ENCODE measurements at places on chromosomes 11 and 22.

DNA sequence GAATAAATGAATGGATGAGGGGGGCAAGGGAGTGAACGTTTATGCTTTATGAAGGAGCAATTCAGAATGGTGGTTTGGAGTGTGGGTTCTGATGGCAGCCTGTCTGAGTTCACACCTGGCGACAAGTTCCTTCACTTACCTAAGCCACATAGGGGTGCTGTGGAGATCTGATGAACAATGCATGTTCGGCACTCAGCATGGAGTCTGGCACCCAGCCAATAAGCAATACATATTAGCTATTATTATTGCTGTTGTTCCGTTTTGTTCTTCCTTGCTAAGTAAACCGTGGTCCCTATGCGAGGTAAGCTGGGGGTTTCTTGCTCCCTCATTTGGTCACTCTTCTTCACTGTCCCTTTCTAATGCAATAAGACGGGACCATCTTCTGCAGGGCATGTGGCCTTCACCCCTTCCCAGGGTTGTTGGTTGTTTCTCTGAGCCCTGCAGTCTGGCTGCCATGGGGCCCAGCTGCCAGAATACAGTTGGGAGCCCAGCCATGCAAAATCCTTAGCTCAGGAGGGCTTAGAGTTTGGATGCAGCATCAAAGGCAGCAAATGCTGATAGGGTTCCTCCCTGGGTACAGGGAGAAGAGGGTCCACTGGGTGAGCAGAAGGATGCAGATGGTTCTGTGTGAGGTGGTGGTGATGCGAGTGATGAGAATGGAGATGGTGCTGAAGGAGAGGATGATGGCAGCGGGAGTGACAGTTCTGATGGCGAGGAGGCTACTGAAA lies 6.4 kb upstream of the PKNOX2 start:
- DNase-seq: no peak

- DNase-seq: no peak
Measured at GRCh38 chr11:26229257-26229656, 102.7 kb upstream of the ANO3 start.

- no peak for DNase-seq
Measured at GRCh38 chr11:15704064-15704463, 589.3 kb downstream of the INSC start.

- DNase-seq: no peak
Measured at GRCh38 chr11:57135020-57135751, 46.6 kb upstream of the LRRC55 start.

DNA sequence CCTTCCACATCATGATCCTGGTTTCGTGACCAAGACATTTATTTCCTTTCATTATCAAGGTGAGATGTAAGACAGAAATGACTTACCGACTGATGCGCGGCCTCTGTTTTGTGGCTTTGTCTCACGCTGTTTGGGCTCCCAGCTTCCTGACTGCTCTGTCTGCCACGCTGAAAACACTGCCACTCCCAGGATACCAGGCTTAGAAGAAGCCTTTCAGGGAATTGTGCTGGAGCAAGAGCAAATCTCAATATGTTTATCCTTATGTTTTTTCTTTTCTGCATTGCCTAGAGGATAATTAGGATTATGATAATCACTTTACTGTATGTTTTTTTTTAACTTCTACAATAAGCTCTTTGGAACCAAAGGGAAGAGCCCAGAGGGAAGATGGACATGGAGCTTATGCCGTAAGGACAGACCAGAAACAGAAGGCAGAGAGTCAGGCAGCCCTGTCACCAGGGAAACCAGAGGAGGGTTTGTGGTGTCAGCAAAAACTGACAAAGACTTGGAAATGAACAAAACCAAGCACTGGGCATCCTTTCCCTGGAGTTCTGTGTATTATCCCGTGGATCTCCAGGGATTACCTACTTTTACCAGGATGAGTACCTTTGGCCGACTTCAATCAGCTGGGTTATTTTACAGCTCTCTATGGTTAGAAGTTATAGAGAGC lies 68.2 kb upstream of the ISX start:
- no peak for DNase-seq

DNA sequence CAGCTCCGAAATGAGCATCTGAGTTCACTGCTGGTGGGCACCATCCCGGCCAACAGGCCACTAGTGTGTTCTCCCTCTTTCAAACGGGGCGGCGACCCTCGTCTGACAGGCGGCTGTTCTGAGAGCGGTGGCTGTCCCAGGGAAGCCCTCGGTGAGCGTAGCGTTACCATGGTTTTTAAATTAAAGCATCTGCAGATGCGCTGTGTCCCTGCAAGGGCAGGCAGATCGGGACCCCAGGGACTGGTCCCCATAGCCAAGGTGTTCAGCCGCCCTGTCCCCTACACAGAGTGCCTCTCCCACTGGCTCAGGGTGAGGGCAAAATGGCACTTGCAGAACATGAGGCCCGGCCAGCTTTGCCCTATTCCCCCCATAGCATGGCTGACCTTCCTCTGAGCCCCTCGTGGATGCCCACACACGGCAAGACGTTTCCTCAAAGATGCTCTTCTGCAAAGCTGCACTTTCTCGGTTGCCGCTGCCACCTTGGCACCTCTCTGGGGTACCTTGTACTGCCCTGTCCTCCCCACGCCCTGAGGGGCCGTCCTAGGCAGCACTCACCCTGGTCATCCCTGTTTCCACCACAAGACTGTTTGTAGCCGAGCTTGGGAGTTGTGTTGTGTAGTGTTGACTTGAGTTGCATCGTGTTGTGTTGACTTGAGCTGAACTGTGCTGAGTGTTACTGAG lies 51.9 kb upstream of the KCNQ1OT1 start:
- no peak for DNase-seq

- no peak for DNase-seq
Measured at GRCh38 chr11:85385547-85385946, 241.6 kb downstream of the DLG2 start.

DNA sequence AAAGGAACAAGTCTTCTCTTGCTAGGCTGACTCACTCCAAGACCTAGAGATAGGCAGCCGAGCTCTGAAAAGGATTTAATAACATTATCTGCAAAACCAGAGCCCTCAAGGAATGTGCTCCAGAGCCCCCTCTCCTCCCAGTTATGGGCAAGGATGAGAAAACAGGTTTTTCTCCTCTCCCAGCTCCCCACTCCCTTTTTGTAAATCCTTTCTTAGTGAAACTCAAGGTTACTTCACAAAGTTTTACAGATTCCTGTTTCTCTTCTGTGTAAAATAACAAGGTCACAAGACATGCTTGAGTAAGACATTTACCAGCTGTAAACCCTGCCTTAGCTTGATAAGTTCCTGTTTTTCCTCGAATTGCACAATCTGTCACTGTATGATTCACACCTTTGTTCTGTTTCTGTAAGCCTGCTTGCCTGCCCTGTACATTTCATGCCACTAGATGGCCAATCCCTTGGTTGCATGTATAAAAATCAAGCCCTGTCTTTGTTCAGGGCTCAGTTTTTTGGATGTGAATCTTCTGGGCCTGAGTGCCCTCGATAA lies 489.4 kb downstream of the KCNA4 start:
- DNase-seq: no peak

- DNase-seq: no peak
Measured at GRCh38 chr11:34423300-34423699, 15.4 kb upstream of the CAT start.

DNA sequence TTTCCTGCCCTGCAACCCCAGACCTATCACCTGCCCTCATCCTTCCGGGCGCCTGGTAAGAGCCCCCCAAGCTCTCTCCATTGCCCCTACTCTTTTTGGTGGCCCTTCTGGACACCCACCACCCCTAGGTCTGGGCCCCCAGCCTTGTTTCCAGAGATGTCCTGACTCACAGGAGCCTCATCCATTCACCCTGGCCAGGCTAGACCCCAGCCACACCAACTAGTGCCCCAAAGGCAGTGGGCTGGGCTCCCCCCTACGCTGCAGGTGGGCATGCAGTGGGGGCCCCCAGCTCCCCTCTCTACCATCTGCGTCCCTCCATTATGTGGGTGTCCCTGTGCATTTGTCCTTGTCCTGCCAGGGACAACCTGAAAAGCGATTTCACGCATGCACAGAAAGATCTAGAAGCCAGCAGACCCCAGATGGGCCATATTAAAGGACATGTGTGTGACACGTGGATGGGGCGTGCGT lies 1.4 kb downstream of the MRGPRF start:
- DNase-seq: no peak

- no peak for DNase-seq
Measured at GRCh38 chr22:26041931-26042330, 127.3 kb upstream of the SEZ6L start.

- no peak for DNase-seq
Measured at GRCh38 chr22:34055525-34056200, 135.4 kb upstream of the LARGE1 start.

DNA sequence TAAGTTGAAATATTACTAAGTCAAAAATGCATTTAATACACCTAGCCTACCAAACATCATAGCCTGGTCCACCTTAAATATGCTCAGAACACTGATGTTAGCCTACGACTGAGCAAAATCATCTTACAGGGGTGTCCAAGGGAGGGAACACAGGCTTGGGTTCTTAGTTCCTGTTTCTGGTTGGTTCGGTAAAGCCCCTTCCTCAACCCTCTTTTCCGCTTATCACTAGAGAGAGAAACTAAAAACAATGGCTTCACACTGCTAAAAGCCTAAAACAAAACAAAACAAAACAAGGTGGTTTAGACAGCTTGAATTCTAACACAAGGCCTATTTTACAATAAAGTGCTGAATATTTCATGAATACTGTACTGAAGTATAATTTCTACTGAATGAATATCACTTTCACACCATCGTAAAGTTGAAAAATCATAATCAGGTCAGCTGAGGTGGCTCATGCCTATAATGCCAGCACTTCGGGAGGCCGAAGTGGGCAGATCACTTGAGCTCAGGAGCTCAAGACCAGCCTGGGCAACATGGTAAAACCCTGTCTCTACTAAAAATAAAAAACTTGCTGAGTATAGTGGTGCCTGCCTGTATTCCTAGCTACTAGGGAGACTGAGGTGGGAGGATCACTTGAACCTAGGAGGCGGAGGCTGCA lies 118.0 kb downstream of the SIK3 start:
- no peak for DNase-seq

GRCh38 chr11:70637949-70638583 lies 239.7 kb downstream of the CTTN start:
- DNase-seq: no peak

DNA sequence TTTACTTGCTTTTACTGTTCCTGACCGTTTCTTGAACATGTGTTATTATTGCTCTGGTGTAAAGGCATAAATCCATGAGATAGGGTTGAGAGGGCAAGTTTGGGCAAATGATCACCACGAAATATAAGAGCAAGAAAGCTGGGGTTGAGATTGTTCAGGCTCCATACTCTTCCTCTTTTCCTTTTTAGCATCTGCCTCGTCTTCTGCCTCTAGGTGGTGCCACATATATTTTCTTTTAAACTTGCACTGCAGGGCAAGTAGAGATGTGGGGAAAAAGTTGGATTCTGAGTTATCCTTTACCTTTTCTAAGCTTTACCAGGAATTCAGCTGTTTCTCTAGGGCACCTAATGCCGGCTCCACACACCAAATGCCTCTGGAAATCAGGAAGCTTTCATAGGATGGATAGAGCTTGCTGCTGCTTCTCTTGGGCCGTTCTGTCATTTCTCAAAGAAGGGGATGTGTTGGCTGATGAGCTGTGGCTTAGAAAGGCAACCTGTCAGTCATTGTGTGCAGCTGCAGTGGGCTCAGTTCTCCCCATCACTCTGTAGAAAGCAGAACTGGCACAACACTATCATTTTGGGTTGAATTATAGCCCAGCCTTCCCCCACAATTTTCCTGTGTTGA lies 98.2 kb downstream of the LDLRAD3 start:
- no peak for DNase-seq

DNA sequence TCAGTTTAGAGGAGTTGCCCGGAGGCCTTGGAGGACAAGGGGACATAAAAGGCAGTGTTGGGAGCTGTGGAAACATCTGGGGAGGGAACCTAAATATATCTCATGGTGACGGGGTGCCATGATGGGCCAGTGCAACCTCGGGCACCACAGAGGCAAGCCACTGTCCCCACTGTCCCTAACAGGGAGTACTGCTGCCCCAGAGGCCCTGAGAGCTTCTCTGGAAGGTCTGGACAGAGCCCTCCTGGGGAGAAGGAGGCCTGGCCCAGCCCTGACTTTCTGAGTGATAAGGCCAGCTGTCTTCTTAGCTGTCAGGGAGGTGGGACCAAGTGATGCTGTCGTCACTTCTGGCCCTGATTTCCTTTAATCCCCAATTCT lies 5.5 kb upstream of the P2RY6 start:
- no peak for DNase-seq

GRCh38 chr11:9853929-9854552 lies 190.2 kb downstream of the SWAP70 start:
- no peak for DNase-seq

DNA sequence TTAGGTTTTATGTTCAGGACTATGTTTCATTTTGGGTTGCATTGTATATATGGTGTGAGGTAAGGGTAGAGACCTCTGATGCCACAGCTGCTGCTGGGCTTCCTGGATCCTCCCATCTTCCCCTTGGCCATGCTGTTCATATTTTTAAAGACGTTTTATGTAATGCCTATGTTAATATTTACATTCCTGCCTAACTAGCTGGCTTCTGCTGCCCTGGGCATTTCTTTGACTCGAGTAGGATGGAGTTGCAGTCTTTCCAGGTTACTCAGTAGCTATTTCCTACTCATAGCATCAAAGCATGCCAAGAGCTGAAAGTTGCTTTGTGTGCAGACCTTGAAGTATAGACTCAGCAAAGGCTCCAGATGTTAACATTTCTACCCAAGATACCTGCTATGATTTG lies 220.5 kb upstream of the CADM1 start:
- DNase-seq: no peak

GRCh38 chr11:61654397-61654829 lies 25.8 kb upstream of the DAGLA start:
- no peak for DNase-seq
